ENCODE measurements at places on chromosomes 11 and 22.

DNA sequence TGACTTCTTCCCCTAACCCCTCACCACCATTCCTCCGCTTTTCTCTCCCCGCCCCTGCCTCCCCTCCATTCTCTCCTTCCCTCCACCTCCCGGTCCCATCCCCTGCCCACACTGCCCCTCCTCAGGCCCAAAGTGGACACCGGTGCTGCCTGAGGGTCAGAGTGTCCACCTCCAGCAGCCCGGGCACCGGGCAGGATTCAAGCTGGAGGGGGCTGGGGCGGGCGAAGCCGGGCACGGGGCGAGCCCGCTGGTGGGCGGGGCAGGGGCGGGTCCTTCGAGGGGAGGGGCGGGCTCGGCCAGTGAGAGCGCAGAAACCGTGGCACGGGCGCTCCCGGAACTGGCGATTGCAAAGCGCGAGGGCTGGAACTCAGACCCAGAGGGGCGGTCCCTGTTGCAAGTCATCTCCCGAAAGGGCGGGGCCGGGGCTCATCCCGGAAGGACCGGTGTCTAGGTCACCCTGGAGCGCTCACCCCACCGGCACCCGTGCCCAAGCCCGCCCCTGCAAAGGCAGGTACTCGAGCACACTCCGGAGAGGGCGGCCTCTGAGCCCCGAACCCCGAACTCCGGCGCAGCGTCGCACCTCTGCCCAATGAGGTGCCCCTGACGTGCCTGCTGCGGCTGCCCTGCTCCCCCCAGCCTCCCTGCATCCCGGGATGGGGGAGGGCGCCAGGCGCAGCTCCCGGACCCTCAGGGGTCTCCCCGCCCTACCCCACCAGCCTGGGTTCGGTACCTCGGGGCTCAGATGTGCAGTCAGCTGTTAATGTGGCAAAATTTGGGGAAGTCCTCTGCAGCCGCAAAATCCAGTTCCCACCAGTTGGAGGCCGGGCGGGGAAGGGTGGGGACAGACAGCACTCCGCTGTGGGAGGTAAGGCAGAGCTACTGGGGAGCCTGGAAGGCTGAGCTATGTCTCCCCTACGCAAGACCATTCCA is 16.5 kb upstream of the CDKN1C start:
- peaks cover 46% of the 10 kb centered on the region for H3K4me1 ChIP-seq
- peak overlapping the region; percentile 75 for H3K4me3 ChIP-seq
- DNase-seq = peak; percentile 94
- peak overlapping the region; percentile 71 for H3K27ac ChIP-seq

DNA sequence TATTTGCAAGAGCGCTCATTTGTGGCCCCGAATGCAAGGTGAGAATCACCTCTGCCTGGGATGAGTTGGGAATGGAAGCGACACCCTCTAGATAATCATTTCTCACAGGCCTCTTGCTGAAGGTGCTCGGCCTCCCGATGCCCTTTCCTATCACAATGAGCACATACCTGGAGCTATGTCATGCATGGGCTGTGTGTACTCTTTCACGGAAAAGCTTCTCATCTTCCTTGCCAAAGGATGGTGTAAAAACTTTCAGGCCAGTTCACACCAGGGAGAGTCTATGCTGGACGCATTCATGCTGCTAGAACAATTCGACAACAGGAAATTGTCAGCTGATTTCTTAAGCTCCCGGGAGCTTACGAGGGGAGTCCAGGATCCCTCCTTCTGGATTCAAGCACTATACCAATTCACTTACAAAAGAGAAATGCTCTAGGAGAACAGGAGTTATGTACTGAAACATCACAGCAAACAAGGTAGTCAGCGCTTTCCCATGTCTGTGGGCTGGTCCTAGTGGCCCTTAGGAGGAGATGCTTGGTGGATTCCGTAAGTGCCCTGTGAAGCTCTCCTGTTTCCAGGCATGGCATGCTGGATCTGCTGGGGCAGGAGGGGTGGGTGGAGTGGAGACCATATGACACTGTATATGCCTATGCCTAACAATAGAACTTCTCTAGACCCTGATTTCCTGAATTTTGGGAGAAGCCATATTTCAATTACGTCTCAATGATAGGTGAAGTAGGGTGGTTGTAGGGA is 53.1 kb upstream of the B3GAT1 start:
- DNase-seq = no peak
- peaks cover 62% of the 10 kb centered on the region for H3K27me3 ChIP-seq
- no peak overlapping the region for H3K4me3 ChIP-seq
- no peaks in the 10 kb centered on the region for H3K36me3 ChIP-seq
- H3K4me1 ChIP-seq = no peaks in the 10 kb centered on the region

GRCh38 chr11:36006556-36006955 is 62.7 kb downstream of the LDLRAD3 start:
- no peak overlapping the region for H3K4me3 ChIP-seq
- H3K27ac ChIP-seq = no peak overlapping the region
- peaks cover 9% of the 10 kb centered on the region for H3K27me3 ChIP-seq
- H3K36me3 ChIP-seq = no peaks in the 10 kb centered on the region
- no peak for DNase-seq

DNA sequence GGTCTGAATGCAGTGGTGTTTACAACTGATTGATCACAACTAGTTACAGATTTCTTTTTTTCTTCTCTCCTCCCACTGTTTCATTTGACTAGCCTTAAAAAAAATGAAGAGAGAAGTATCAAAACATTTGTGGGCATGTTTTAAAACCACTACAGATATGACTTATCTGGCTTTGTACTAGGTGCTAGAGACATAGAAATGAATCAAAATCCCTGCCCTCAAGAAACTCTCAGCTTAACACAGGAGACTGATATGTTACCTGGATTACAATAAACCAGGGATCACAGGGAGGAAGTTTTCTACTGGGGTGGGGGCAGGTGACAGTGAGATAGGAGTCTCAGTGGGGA is 25.2 kb upstream of the CTR9 start:
- peaks cover 25% of the 10 kb centered on the region for H3K4me1 ChIP-seq
- H3K4me3 ChIP-seq = no peak overlapping the region
- no peaks in the 10 kb centered on the region for H3K36me3 ChIP-seq
- DNase-seq = no peak
- peaks cover 37% of the 10 kb centered on the region for H3K27me3 ChIP-seq

DNA sequence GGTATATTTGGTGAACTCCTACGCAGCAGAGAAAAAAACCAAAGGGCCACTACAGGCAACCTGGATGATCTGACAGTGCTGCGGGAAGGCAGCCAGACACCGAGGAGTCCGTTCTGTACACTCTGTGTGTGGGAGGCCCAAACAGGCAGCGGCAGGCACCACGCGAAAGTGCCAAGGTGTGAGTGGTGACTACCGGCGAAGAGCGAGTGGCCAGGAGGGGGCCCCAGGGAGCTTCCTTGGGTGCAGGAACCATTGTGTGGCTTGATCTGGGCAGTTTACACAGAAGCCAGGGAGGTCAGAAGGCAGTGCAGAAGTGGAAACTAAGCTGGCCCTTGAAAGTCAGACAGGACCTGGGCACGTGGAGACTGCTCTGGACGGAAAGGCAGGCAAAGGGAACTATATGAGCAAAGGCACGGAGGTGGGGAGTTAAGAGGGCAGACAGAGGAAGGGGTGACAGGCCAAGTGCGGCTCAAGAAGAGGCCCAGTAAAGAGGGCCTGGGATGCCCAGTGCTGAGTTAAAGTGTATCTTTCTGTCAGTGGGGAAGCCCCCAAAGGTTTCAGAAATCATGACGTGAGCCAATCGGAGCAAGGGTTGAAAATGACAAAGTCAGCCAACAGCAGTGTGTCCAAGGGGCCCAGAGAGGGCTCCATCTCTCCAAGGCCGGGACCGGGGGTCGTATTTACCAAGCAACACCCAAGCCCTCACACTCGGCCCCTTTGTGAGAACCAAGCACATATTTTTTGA is 10.6 kb downstream of the TMEM184B start:
- H3K36me3 ChIP-seq = peaks cover 9% of the 10 kb centered on the region
- H3K4me3 ChIP-seq = no peak overlapping the region
- peak overlapping the region; percentile 22 for H3K27ac ChIP-seq
- peaks cover 48% of the 10 kb centered on the region for H3K4me1 ChIP-seq
- H3K27me3 ChIP-seq = no peaks in the 10 kb centered on the region
- DNase-seq = peak; percentile 56

DNA sequence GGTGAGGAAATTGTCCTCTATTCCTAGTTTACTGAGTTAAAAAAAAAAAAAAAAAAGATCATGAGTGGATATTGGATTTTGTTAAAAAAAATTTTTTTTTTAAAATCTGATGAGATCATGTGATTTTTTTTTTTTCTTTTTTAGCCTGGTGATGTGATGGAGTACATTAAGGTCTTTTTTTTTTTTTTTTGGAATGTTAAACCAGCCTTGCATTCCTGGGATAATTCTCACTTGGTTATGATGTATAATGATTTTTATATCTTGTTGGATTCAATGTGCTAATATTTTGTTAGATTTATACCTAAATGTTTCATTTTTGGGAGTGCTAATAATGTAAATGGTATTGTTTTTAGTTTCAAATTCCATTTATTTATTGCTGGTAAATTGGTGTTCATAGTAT is 43.3 kb downstream of the DDX10 start:
- H3K4me3 ChIP-seq = no peak overlapping the region
- H3K27me3 ChIP-seq = no peaks in the 10 kb centered on the region
- no peak for DNase-seq
- no peak overlapping the region for H3K27ac ChIP-seq
- peaks cover 99% of the 10 kb centered on the region for H3K36me3 ChIP-seq

DNA sequence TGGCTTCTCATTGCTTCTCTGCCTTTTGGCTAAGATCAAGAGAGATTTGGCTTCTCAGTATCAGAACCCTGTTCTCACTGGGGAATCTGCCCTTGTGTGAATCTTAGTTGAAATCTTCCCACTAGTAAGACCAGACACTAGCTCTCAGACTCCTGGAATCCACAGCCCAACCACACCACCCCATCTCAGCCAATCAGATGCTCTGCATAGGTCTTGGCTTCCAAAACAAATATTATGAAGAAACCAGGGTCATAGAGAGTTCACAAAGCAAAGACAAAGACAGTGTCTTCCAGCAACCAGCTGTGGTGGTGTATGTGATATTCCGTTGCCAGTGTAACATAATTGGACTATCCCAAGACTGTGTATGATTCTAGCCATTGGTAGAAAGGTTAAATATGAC is 5.4 kb downstream of the OR8B12 start:
- no peaks in the 10 kb centered on the region for H3K36me3 ChIP-seq
- H3K27me3 ChIP-seq = peaks cover 37% of the 10 kb centered on the region
- DNase-seq = no peak
- H3K27ac ChIP-seq = no peak overlapping the region
- H3K4me1 ChIP-seq = no peaks in the 10 kb centered on the region
- H3K4me3 ChIP-seq = no peak overlapping the region

DNA sequence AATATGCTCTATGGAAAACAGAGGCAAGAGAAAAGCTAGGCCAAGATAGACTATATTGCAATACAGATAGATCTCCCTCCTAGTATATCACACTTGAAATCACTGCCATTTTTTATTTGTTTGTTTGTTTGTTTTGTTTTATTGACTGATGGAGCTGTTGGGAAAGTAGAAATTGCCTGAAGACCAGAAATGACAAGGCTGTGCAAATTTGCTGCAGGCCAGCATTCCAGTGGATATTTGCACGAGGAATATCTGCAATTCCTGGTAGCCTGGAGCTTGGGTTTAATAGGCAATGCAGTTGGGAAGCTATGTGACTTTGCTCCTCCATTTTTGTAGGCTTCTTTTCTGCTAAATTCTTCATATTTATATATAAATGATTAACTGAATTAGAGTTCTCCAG is 991.7 kb downstream of the LRRC4C start:
- no peak overlapping the region for H3K4me3 ChIP-seq
- no peaks in the 10 kb centered on the region for H3K27me3 ChIP-seq
- no peak overlapping the region for H3K27ac ChIP-seq
- no peaks in the 10 kb centered on the region for H3K4me1 ChIP-seq
- DNase-seq = no peak
- H3K36me3 ChIP-seq = no peaks in the 10 kb centered on the region

- DNase-seq = peak; percentile 95
- peaks cover 58% of the 10 kb centered on the region for H3K4me1 ChIP-seq
- H3K27ac ChIP-seq = peak within 1 kb of the TSS; percentile 96
- peak within 1 kb of the TSS; percentile 88 for H3K4me3 ChIP-seq
- H3K27me3 ChIP-seq = no peaks in the 10 kb centered on the region
These were observed at the start of gene RHOG for GRCh38 chr11:3840870-3841425. Gene RHOG, minus strand, starts transcription at chr11:3840959. Its CDS starts 12,821 bp downstream, at chr11:3828138.

DNA sequence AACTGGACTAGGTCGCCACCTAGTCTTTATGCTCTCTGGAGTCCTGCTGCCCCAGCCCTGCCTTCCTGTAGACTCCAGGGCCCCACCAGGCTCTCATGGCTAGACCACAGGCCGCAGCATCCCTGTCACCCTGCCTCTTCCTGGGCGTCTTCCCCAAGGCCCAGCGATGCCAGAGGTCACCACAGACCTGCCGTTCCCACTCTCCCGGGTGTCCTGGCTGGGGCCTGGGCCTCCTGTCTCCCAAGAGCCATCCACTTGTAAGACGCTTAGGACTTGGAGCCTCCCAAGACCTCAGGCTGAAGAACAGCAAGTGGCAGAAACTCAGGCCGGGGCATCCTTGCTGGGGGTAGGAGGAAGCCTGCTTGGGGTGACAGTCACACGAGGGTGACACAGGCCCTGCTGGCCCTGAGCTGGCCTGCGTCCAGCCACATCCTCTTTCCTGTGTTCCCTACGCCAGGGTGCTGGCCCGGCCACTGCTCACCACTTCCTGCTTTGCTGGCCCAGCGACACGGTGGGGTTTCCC is 2.0 kb upstream of the TCIRG1 start:
- H3K27ac ChIP-seq = peak overlapping the region; percentile 82
- H3K36me3 ChIP-seq = peaks cover 59% of the 10 kb centered on the region
- no peak overlapping the region for H3K4me3 ChIP-seq
- DNase-seq = no peak
- peaks cover 29% of the 10 kb centered on the region for H3K4me1 ChIP-seq

DNA sequence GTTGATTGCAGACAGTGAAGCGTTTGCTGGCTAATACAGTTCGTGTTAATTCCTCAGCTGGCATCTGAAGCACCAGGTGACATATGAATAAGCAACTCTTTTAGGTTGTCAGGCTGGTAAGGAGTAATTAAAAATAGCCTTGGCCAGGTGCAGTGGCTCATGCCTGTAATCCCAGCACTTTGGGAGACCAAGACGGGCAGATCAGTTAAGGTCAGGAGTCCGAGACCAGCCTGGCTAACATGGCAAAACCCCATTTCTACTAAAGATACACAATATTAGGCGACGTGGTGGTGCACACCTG is 74.9 kb downstream of the CECR2 start:
- H3K36me3 ChIP-seq = no peaks in the 10 kb centered on the region
- no peaks in the 10 kb centered on the region for H3K4me1 ChIP-seq
- H3K27ac ChIP-seq = no peak overlapping the region
- no peak for DNase-seq

- no peak overlapping the region for H3K4me3 ChIP-seq
- no peaks in the 10 kb centered on the region for H3K27me3 ChIP-seq
- H3K27ac ChIP-seq = no peak overlapping the region
- peaks cover 7% of the 10 kb centered on the region for H3K36me3 ChIP-seq
- DNase-seq = no peak
- H3K4me1 ChIP-seq = peaks cover 7% of the 10 kb centered on the region
These were observed 4.3 kb upstream of the PATZ1 start for GRCh38 chr22:31350410-31350863.
